ENCODE measurements at places on chromosomes 12 and 14. TPM values are rescaled to one million over a fixed set of nuclear protein-coding genes. Genes with fewer than 3 reads are reported as not detected.

GRCh38 chr14:52640137-52640536 is 55.2 kb downstream of the ERO1A start:
- H3K27me3 ChIP-seq, result no peaks in the 10 kb centered on the region
- H3K36me3 ChIP-seq, result peaks cover 14% of the 10 kb centered on the region
- no peaks in the 10 kb centered on the region for H3K4me1 ChIP-seq
- H3K4me3 ChIP-seq, result no peak overlapping the region

CORO1C gene
- total RNA-seq, result 263 TPM

DNA sequence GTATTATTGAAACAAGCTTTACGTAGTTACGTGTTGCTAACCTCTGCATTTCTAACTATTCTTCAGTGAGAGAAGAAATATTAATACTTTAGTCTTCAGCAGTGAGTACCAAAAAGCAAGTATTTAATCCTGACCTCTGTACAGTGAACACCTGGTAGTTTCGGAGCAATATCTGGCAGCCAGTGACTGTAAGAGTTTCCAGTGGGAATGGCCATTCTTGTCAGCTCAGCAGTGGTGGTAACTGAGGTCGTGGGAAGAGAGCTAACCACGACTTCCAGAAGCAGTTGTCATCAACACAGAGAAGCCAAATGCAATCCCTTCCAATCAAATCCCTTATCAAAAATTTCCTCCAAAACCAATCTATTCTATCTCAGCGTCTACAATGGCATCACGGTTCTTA is 1500.2 kb upstream of the FLRT2 start:
- no peak for DNase-seq
- H3K4me3 ChIP-seq, result no peak overlapping the region
- no peaks in the 10 kb centered on the region for H3K27me3 ChIP-seq

DNA sequence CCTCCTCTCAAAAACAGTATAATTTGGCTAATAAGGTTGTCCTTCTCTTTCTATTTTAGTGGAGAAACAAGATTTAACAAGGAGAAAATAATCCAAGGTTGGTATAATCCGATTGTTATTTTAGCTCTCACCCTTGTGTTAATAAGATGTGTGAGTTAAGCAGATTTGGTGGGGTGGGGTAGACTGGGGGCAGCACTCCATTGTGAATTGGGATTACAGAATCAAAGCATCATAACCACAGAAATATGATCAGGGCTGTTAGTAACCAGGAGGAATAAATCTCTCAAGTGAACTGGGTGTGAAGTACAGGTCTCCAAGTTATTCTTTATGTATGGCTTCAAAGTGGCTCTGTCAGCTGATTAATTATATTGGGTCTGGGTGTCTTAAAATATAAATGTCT is 10.2 kb downstream of the TIGAR start:
- no peaks in the 10 kb centered on the region for H3K4me1 ChIP-seq
- H3K4me3 ChIP-seq, result no peak overlapping the region
- no peaks in the 10 kb centered on the region for H3K36me3 ChIP-seq

C14orf39 gene
- not detected for total RNA-seq

DNA sequence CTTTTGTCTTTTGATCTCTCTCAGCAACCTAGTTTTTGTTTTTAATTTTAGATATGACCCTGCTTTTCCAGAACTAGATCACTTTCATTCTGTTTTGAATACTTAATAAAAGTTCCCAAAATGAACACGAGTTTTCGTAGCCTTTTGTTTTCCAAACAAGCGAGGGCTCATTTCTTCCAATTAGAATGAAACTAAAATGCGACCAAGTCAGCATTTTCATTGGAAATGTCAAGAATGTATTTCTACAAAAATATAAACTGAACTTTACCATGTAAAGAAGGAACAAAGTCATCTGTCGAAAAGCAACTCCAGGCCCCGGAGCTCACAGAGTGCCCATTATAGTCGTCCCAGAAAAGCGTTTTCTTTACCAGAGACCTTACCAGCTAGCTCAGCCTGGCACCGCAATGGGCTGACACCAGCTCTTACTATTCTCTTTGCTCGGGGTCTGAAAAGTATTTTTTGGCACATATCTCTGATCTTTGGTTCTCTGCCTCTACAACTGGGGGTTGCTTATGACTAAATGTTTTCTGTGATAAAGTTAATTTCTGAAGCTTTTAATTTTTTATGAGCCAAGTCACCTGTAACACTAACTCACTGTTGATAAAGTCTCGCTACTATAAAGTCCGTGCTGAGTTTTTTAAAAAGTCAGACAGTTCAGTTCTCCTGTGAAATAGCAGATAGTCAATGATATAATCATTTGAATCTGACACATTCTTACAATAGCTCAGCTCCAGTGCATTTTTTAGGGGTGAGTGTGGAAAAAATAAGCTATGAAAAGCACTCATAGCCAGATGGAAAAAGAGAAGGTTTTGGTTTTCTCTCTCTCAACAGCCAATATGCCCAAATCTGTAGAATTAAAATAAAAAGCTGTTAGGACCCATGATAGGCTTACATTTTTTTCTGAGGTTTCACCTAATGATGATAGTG is 43.4 kb downstream of the SAMD4A start:
- no peak overlapping the region for H3K27ac ChIP-seq
- no peaks in the 10 kb centered on the region for H3K27me3 ChIP-seq
- no peak for DNase-seq
- no peaks in the 10 kb centered on the region for H3K36me3 ChIP-seq
- no peaks in the 10 kb centered on the region for H3K4me1 ChIP-seq
- no peak overlapping the region for H3K4me3 ChIP-seq

DNA sequence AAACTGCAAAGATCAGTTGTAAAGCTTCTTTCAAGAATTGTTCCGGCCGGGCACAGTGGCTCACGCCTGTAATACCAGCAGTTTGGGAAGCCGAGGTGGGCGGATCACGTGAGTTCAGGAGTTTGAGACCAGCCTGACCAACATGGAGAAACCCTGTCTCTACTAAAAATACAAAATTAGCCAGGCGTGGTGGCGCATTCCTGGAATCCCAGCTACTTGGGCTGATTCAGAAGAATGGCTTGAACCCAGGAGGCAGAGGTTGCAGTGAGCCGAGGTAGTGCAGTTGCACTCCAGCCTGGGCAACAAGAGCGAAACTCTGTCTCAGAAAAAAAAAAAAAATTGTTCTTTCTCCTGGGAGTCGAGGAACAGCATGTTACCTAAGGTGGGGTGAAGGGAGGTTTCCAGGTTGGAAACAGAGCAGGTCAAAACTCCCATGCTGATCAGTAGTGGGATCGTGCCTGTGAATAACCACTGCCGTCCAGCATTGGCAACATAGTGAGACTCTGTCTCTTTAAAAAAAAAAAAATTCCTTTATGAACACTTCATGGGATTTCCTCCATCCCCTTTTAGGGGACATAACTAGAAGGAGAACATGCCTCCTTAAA is 13.9 kb downstream of the FBXO34 start:
- no peak overlapping the region for H3K27ac ChIP-seq
- no peaks in the 10 kb centered on the region for H3K36me3 ChIP-seq
- H3K27me3 ChIP-seq, result no peaks in the 10 kb centered on the region
- peaks cover 8% of the 10 kb centered on the region for H3K4me1 ChIP-seq
- no peak overlapping the region for H3K4me3 ChIP-seq

SPTLC2 gene
- total RNA-seq, result 42.9 TPM

GRCh38 chr12:80868576-80868975 is 69.2 kb downstream of the LIN7A start:
- no peaks in the 10 kb centered on the region for H3K4me1 ChIP-seq
- DNase-seq, result no peak
- H3K27me3 ChIP-seq, result no peaks in the 10 kb centered on the region
- H3K4me3 ChIP-seq, result no peak overlapping the region

DACT1 gene
- 1.0 TPM for total RNA-seq

- no peak overlapping the region for H3K27ac ChIP-seq
- H3K4me1 ChIP-seq, result no peaks in the 10 kb centered on the region
- H3K4me3 ChIP-seq, result no peak overlapping the region
- H3K27me3 ChIP-seq, result no peaks in the 10 kb centered on the region
Observed at GRCh38 chr12:64097366-64098105, 124.6 kb downstream of the KICS2 start.

KRT75 gene
- not detected for total RNA-seq

- peaks cover 6% of the 10 kb centered on the region for H3K36me3 ChIP-seq
- H3K4me3 ChIP-seq, result no peak overlapping the region
- DNase-seq, result no peak
- no peaks in the 10 kb centered on the region for H3K27me3 ChIP-seq
- peaks cover 45% of the 10 kb centered on the region for H3K4me1 ChIP-seq
Observed at GRCh38 chr14:75150150-75150549, 23.3 kb upstream of the NEK9 start.

BDKRB1 gene
- 0.31 TPM for total RNA-seq

- no peaks in the 10 kb centered on the region for H3K27me3 ChIP-seq
- no peak overlapping the region for H3K4me3 ChIP-seq
- no peaks in the 10 kb centered on the region for H3K4me1 ChIP-seq
- H3K36me3 ChIP-seq, result no peaks in the 10 kb centered on the region
Observed at GRCh38 chr12:77401064-77401769, 335.8 kb upstream of the E2F7 start.

PPP2R5E gene
- 28.3 TPM for total RNA-seq

DNA sequence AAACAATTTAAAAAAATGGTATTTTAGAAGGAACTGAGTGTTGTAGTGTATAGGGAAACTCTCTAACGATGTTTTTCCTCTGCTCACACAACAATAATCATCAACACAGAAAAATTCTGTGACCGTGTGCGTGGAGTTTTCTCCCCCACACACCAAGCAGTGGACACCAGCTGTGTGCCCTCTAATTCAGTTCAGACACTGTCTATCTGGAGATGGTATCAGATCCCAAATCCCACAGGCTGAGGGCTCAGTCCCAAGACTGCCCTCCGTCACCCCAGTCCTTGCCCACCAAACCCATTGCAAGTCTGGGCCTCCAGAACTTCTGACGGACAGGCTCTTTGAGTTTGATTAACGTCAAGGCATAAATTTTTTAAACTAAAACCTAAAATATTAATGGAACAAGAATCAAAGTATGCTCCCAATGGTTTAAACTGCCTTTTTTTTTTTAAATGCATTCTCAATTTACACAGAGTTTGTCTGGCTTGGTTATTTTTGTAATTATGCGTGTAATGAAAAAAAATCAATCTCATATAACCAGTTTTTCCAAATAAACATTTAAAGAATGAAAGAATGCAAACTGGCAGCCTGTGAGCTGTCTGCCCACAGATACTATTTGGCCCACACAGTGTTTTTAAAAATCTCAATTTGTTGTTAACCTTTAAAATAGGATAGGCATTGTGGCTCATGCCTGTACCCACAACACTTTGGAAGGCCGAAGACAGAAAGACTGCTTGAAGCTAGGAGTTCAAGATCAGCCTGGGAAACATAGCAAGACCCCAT is 19.2 kb downstream of the BLTP3B start:
- no peaks in the 10 kb centered on the region for H3K27me3 ChIP-seq
- H3K27ac ChIP-seq, result no peak overlapping the region
- no peak overlapping the region for H3K4me3 ChIP-seq
- no peaks in the 10 kb centered on the region for H3K36me3 ChIP-seq
- H3K4me1 ChIP-seq, result peaks cover 18% of the 10 kb centered on the region

STXBP6 gene
- total RNA-seq, result 27.5 TPM

DNA sequence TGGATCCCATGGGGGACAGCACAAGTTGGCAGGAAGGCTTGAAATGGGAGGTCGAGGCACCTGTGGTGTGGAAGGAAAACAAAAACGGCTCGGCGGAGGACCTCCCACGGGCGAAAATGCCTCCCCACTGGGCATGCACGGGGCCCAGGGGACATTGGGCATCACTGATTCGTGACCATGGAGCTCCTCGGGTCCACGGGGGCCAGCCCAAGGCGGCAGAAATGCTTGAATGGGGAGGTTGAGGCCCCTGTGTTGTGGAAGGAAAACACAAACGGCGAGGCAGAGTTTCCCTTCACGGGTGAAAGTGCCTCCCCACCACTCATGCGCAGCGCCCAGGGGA is 376.0 kb downstream of the ALG10 start:
- H3K27me3 ChIP-seq, result no peaks in the 10 kb centered on the region
- H3K27ac ChIP-seq, result no peak overlapping the region
- H3K4me1 ChIP-seq, result no peaks in the 10 kb centered on the region
- no peak overlapping the region for H3K4me3 ChIP-seq

- peaks cover 3% of the 10 kb centered on the region for H3K4me1 ChIP-seq
- no peaks in the 10 kb centered on the region for H3K36me3 ChIP-seq
- H3K27ac ChIP-seq, result no peak overlapping the region
- no peak overlapping the region for H3K4me3 ChIP-seq
- DNase-seq, result no peak
Observed at GRCh38 chr12:12979731-12980259, 20.3 kb downstream of the HEBP1 start.

GRCh38 chr12:112989806-112990205 is 11.5 kb downstream of the OAS2 start:
- no peak overlapping the region for H3K27ac ChIP-seq
- H3K4me3 ChIP-seq, result no peak overlapping the region
- no peaks in the 10 kb centered on the region for H3K4me1 ChIP-seq
- DNase-seq, result no peak
- peaks cover 19% of the 10 kb centered on the region for H3K36me3 ChIP-seq

TMTC1 gene
- 39.3 TPM for total RNA-seq

DNA sequence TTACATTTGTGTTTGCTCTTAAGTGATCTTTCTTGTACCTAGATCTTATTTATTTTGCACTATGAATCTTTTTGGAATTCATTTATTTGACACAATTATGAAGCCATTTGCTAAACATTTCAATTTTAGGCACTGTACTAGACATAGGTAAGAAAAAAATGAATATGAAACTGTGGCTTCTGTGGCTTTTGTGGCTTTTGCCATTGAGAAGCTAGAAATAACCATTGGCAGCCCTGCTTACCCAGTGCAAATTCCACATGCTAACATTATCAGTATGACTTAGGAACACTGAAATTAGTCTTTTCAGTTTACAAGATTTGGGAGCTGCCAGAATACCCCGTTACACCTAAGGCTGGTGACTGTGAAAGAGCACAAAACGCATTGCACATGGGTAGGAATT is 60.1 kb downstream of the FSCB start:
- no peak overlapping the region for H3K4me3 ChIP-seq
- DNase-seq, result no peak
- no peaks in the 10 kb centered on the region for H3K4me1 ChIP-seq

CCDC197 gene
- total RNA-seq, result not detected

- H3K4me1 ChIP-seq, result peaks cover 16% of the 10 kb centered on the region
- H3K27ac ChIP-seq, result peak overlapping the region; percentile 67
- H3K4me3 ChIP-seq, result no peak overlapping the region
- H3K27me3 ChIP-seq, result no peaks in the 10 kb centered on the region
- no peaks in the 10 kb centered on the region for H3K36me3 ChIP-seq
Observed at GRCh38 chr12:51886021-51886710, 1.7 kb upstream of the ANKRD33 start.

GRCh38 chr14:71070169-71070568 is 162.9 kb downstream of the PCNX1 start:
- H3K27ac ChIP-seq, result no peak overlapping the region
- no peaks in the 10 kb centered on the region for H3K4me1 ChIP-seq
- no peak for DNase-seq
- H3K36me3 ChIP-seq, result peaks cover 15% of the 10 kb centered on the region
- H3K27me3 ChIP-seq, result no peaks in the 10 kb centered on the region

Data from upper lobe of left lung (tissue), 6 donors.